ENCODE measurements at places on chromosomes 6 and 20.

- peak; percentile 15 for DNase-seq
Observed at GRCh38 chr6:116314878-116315277, 35.1 kb upstream of the TSPYL1 start.

- peak; percentile 76 for DNase-seq
Observed at GRCh38 chr20:45095805-45096238, 5.1 kb downstream of the KCNS1 start.

DNA sequence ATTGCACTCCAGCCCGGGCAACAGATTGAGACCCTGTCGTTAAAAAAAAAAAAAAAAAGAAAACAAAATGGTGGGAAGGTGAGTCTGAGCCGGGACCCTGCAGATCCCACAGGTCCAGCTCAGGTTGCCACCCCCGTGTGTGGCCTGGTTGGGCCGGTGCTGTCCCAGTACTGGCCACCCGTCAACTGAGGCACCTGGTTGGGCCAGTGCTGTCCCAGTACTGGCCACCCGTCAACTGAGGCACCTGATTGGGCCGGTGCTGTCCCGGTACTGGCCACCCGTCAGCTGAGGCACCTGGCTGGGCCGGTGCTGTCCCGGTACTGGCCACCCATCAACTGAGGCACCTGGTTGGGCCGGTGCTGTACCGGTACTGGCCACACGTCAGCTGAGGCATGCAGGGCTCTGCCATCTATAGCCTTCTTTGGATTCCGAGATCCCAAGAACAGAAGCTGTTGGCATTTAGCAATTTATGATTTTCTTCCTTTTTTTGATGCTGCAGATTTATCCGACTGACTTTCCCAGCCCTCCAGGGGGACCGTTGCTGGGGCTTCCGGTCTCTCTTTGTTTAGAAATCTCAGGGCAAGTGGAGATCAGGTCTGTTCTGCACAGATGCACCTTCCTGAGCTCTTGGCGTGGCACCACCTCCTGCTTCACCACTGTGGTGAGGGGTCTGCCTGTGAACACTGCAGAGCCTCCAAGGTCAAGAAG, 113.8 kb downstream of the SYCP2 start:
- DNase-seq: no peak

GRCh38 chr6:56555438-56555872, 87.2 kb downstream of the DST start:
- DNase-seq: no peak

GRCh38 chr20:13715171-13715570, 69.5 kb downstream of the ESF1 start:
- DNase-seq: no peak

- DNase-seq: no peak
Observed at GRCh38 chr6:106568530-106568929, 60.8 kb downstream of the RTN4IP1 start.

- DNase-seq: no peak
Observed at GRCh38 chr6:121399966-121400365, 35.5 kb upstream of the GJA1 start.

DNA sequence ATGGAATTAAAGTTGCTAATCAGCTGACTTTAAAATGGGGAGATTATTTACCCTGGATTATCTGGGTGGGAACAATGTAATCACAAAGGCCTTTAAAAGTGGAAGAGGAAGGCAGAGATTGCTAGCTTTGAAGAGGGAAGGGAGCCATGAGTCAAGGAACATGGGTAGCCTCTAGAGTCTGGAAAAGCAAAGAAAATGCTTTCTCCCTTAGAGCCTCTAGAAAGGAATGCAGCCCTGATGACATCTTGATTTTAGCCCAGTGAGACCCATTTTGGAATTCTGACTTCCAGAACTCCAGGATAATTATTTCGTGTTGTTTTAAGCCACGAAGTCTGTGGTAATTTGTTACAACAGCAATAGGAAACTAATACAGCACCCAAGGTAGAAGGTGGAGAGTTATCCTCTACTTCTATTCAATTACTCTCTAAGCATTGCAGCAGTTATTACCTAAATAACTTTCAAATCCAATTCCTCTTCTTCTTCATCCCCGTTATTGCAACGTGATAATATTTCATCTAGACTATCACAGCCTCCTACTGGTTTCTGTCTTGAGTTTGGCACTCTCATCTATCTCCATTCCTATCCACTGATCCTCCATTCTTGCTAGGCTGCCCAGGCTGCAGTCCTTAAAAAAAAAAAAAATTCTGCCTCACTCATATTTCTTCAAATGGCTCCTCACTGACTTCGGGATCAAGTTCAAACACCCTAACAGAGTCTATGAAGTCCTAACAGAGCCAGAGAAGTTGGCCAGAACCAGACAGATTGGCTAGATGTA, 224.3 kb downstream of the BTBD9 start:
- no peak for DNase-seq

GRCh38 chr6:139364982-139365379, 9.5 kb downstream of the CITED2 start:
- no peak for DNase-seq

DNA sequence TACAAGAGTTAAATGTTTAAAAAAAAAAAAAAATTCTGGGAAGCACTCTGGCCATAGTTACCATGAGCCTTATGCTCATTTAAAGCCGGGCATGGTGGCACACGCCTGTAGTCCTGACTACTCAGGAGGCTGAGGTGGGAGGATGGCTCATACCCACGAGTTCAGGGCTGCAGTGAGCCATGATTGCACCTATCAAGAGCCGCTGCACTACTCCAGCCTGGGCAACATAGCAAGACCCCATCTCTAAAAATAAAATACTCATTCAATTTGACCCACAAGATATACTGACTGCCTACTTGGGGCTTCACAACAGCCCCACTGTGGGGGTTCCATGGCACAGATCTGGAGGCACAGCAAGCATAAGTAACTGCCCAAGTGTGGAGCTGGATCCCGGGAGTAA, 112.0 kb upstream of the NFATC2 start:
- DNase-seq: no peak

DNA sequence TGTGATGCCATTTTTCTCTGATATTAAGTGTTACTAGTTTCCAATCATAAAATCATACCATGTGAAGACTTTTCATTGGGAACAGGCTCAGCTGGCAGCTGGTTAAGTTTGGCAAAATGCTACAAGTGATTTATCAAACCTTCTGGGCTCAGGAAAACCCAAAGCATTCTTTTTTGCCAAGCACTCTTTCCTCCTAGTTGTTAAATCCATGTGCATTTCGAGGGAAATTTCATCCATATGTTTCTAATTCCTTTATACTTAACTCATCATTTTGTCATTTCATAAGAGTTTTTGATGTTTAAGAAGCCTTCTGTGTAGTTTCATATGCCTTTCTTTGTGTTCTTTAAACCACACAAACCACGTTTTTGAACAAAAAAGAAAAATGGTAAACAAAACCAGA, 217.6 kb upstream of the PDE10A start:
- no peak for DNase-seq

DNA sequence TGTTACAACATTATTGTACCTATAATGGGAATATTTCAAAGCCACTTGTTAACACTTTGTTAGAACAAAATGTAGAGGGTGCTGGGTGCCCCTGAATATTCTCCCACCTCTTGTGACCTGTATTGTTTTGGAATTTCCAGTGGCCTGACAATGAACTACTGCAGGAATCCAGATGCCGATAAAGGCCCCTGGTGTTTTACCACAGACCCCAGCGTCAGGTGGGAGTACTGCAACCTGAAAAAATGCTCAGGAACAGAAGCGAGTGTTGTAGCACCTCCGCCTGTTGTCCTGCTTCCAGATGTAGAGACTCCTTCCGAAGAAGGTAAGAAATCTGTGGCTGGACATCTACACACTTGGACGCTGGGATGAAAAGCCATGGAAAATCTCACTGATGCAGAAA, 28.9 kb downstream of the PLG start:
- no peak for DNase-seq

GRCh38 chr6:133855276-133855990, 33.5 kb upstream of the TCF21 start:
- no peak for DNase-seq

DNA sequence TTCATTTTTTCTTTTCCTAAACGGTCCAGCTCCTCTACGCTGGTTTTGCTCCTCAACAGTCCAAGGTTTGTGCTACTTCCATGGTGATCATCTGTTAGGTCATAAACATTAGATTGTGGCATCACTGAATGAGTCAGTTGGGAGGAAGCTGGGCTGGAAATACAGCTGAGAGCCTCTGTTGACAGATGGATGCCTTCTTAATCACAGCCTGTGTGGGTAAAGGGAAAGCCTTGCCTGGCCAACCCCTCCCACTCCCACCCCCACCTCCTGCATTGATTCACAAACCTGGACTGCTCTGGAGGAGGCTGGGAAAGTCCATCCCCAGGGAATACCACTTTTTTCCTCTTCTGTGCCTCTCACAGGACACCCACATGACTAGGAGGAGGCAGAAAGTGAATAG, 180.6 kb upstream of the CCN2 start:
- DNase-seq: peak; percentile 100

- DNase-seq: peak; percentile 85
Observed at GRCh38 chr6:126033696-126034095, 47.4 kb downstream of the TRMT11 start.

DNA sequence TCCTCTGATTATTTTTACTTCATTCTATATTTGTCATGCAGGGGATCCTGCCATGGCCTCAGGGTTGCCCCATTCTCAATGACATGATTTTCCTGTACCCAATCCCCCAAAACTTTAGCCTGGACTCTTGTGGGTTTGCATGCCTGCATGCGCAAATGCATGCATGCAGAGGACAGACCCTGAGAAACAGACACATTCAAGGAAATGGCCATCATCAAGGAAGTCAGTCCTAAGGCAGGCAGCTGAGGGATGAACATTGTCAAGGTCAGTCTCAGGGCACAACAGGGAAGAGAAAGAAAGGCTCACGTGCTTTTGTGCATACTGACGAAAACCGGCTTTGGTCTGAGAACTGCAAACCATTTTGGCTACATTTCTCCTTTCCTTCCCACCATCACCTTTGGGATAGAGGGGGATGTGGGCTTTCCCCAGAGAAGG, 13.1 kb downstream of the NEDD9 start:
- peak; percentile 66 for DNase-seq

- DNase-seq: no peak
Observed at GRCh38 chr6:24537082-24537699, 42.4 kb downstream of the ALDH5A1 start.

GRCh38 chr20:1242530-1242929, 16.7 kb downstream of the RAD21L1 start:
- DNase-seq: peak; percentile 60

- no peak for DNase-seq
Observed at GRCh38 chr6:63529498-63529897, 42.8 kb upstream of the LOC128125822 start.

- no peak for DNase-seq
Observed at GRCh38 chr20:7935027-7935551, 5.2 kb downstream of the HAO1 start.

GRCh38 chr20:9078826-9079731, 10.2 kb downstream of the PLCB4 start:
- DNase-seq: no peak

GRCh38 chr6:12138936-12139335, 126.8 kb downstream of the HIVEP1 start:
- no peak for DNase-seq

GRCh38 chr20:57082357-57082945, 184.0 kb downstream of the BMP7 start:
- no peak for DNase-seq

DNA sequence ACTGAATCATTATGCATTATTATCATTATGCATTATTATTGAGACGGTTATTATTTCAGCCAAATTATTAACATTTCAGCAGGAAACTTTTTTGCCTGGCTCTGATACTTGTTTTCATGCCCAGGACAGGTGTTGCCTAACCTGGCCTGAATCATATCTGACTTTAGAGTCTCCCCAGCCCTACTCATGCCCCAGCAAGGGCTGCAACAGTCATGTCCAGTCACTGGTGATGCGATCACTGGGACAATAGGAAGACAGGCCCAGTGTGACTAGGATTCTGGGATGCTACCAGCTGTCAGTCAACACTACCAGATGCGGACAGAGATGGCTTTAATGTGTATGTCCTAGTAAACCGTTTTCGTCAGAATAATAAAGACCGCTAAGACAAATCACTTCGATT, 285.0 kb downstream of the KHDC1L start:
- DNase-seq: no peak

DNA sequence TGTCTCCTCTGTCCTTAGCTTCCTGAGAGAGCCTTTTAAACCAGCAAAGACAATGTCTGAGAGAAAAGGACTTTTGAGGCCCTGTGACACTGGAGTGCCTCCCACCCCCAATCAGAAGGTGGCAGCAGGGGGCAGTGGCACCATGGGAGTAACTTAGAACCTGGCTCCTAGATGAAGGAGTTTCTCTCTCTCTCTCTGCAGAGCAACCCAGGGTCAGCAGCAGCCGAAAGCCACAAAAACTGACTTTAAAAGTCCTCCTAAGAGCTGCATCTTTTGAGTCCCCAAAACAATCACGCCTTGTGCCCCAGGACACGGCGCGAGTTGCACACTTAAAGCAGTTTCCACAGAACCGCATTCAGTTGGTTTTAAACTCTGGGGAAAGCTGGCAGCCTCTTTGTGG, 5.3 kb upstream of the TCP11 start:
- peak; percentile 71 for DNase-seq

GRCh38 chr6:1378065-1379016, 11.0 kb upstream of the FOXF2 start:
- DNase-seq: no peak

GRCh38 chr6:90795078-90795477, 208.2 kb upstream of the MAP3K7 start:
- DNase-seq: no peak

DNA sequence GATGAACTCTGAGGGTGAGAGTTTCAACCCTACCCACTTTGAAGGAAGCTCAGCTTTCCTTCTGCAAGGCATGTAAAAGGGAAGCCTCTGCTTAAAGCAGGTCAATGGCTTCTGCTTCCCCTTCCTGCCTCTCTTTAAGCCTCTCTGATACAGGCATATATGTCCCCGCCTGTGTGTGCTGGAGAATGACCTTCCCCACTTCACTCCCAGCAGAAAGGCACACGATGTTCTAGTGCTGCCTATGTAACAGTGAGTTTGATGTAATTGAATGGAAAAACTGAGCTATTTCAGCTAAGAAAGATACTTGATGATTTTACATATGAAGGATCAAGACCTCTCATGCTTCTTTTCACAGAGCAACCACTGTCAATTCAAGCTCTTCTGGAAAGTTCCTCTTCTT, 632.2 kb downstream of the HACE1 start:
- no peak for DNase-seq

- no peak for DNase-seq
Observed at GRCh38 chr20:1338801-1339200, 9.9 kb upstream of the SDCBP2 start.

GRCh38 chr6:154653853-154654252, 79.4 kb upstream of the SCAF8 start:
- peak; percentile 97 for DNase-seq

DNA sequence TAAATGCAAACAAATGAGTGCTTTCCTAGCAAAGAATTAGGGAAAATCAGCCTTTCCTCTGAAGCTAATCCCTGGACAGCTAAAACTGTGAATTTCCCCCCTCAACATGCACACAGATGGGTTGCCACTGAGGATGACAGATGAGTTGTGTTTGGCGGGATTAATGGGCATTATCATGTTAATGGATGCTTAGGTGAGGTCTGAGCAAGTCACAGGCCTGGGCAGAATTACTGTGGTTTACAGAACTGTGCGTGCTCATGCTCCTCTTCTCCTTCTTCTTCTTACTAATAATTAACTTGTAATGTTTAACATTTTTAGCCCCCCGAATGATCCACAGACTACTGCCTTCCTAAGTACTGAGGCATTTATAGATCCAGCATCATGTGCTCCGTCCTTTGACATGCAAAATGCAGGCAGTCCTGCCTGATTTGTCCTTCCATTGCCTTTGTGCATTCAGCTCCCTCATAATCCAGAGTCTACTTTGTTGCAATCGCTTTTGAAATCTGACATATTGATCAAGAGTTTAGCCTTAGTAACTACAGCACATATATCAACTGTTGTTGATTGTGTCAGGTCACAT, 753.4 kb upstream of the MMS22L start:
- no peak for DNase-seq

Data from dermis blood vessel endothelial cell (primary cell).